HepG2 (cell line): ENCODE measurements at places on chromosomes 12 and 14.

DNA sequence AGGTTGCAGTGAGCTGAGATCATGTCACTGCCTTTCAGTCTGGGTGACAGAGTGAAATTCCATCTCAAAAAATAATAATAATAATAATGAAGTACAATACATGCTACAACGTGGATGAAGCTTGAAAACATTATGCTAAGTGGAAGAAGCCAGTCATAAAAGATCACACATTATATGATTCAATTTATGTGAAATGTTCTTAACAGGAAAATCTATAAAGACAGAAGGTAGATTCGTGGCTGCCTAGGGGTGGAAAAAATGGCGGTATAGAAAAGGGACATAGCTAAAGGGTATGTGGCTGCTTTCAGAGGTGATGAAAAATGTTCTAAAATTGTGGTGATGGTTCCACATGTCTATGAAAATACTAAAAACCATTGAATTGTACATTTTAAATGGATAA is 41.0 kb upstream of the AMIGO2 start:
- no peak for DNase-seq

- DNase-seq, result no peak
These were observed 9.4 kb downstream of the STON2 start for GRCh38 chr14:81390696-81391095.

GRCh38 chr14:101507836-101508150 is 53.5 kb upstream of the DIO3 start:
- no peak for DNase-seq

GRCh38 chr12:15527201-15528080 is 205.1 kb downstream of the PTPRO start:
- DNase-seq, result peak; percentile 28

DNA sequence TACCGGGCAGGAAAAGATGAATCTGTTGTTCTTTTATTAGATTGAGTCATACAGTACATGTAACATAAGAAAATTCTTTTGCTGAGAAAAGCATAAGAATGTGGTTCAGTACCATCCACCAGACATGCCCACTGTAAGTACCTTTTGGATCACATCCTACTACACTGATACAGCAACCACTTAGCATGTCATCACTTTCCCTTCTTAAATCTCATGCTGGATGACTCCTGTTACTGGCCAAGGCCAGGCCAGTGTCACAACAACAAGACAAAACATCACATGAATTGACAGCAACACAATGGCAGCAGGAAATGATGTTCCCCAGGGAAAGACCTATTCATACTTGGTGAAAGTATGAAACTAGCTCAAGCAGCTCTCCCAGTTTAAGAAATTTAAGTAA is 46.4 kb downstream of the STXBP6 start:
- no peak for DNase-seq

DNA sequence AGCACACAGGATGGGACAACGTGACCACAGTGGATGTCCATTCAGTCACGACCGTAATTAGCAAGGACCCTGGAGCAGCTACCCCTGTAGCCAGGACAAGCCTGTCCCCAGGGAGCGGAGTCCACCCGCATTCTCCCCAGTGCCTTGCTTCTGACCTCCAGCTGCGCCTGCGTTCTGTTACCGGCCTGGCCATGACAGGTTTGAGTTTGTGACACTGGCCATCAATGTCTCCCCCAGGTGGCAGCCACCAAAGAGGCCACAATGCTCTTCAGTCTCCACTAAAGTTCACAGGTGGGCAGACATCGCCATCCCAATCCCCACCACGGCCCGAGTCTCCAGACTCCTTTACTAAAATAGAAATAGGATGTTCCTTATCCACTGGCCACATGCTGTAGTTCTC is 96.7 kb downstream of the TMEM132D start:
- DNase-seq, result no peak

- no peak for DNase-seq
These were observed 21.7 kb downstream of the STYK1 start for GRCh38 chr12:10652192-10652591.

DNA sequence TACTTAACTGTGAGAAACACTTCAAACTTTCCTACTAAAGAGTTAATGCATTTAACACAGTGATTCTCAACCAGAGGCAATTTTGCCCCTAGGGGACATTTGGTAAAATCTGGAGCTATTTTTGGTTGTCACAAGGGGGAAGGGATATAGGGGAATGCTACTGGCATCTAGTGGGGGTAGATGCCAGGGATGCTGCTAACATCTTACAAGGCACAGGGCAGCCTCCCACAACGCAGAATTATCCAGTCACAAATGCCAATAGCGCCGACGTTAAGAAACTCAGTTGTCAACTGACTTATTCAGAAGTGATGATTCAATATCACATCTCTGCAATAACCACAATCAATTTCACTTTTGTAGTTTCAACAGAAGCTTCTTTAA is 2.0 kb downstream of the EEA1 start:
- DNase-seq, result peak; percentile 29

DNA sequence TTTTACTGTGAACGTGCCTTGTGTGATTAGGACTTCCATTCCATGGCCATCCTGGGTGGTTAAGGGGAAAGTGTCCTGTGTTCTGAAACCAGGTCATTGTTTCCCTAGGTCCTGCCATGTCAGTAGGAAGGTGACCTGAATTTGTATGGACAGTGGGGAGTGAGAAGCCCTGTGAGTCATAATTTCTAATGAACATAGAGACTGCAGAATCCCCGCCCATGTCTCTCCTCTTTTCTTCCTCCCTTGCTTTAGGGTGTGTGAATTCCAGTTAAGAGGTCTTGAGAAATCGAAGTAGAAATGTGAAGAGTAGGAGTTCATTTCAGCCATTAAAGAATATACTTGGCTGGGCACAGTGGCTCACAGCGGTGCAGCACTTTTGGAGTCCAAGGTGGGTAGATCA is 8.1 kb downstream of the TTC9 start:
- no peak for DNase-seq

DNA sequence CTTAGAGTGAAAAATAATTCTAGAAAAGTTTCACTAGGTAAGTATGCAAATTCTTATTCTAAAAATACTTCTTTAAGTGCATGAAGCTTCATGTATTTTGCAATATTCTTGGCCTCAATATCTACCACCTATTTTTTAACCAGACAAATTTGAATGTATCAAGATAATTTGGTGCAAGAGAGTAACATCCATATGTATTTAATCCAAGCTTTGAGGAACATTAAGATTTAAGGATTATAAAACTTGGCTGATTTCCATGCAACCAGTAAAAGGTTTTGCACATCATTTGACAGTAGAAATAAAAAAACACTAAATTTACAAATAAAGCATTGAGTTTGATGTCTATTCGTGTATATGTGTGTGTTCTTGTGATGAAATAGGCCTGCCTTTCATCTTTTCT is 7.7 kb downstream of the LUM start:
- DNase-seq, result no peak

DNA sequence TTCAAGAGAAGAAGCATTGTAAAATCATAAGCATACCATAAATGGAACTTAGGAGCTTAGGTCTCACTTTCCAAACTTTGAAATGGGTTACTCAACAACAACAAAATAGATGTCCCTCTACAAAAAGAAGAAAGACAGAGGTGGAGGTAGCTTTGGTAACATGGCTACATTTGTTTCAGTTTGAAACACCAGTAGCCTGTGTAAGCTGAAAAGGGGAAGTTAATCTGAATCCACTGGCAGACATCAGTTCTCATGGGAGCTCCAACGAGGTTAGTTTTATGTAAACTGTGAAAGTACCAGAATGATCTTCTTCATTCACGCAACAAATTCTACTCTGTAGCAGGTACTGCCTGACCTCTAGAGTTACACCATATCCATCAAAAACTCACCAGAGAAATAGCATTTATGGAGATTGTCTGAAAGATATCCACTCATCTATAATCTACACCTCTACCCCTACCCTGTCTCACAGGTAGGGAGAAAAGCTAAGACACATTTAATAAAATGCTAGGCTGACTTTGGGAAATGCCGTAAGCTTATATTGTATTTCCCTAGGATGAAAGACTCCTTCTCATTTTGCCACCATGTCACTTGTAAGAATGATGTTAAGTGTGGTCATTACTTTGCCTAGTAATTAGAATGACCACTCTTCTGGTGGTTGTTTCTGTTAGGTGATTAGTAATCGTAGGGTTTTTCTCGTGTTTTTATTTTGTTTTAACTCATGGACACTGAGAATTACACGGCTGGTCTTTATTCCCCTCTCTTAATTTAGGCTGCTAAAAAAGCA is 224.1 kb downstream of the ASCL1 start:
- DNase-seq, result no peak

DNA sequence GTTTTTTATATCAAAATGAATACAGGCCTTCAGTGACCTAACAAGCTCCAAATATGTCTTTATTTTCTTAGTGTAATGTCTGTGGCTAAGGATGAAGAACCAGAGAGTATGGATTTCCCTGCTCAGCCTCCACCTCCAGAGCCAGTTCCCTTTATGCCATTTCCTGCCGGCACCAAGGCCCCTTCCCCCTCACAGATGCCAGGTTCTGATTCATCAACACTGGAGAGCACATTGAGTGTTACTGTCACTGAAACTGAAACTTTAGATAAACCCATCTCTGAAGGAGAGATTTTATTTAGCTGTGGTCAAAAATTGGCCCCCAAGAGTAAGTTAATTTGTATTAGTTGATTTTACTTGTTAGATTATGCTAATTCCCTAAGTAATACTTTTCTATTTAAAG is 61.0 kb downstream of the KIAA0586 start:
- no peak for DNase-seq

GRCh38 chr12:117518594-117519270 is 157.3 kb upstream of the NOS1 start:
- peak; percentile 88 for DNase-seq

GRCh38 chr14:89773151-89773550 is 181.4 kb downstream of the EFCAB11 start:
- no peak for DNase-seq

GRCh38 chr12:64682572-64683277 is 72.4 kb downstream of the RASSF3 start:
- no peak for DNase-seq

DNA sequence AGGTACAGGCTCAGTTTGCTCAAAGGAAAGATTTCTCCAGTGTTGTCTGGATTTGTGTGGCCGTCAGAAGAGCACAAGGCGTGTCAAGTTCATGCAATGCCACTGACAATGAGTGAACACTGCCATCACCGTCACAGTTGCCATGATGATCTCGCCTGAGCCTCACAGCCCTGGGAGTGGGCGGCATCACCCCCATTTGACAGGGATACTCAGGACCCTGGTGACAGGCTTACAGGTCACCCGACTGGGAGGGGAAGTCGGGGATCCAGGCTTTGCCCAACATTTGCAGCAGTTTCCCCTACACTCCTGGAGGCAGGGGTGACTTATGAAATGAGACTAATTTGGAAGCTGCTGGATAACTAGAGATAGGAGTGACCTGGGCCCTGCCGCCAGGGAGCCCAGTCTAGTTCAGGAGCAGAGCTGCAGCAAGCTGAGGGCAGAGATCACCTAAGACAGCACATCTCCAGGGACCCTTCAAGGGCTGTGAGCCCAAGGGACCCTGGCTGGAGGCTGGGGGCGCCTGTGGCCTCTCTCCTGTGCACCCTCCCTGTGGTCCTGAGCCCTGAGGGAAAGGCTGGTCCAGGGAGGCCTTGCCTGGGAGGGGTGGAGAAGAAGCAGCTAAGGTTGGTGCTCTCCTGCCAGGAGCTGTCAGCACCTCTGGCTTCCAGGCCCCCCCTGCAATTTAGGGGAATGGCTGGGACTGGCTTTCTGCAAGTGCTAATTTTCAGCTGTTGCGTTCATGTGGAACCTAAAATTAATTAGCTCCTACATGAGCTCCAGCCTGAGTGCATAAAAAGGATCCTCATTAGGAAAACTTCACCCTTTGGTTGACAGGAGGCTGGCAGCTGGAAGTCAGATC is 32.4 kb upstream of the BEGAIN start:
- no peak for DNase-seq

DNA sequence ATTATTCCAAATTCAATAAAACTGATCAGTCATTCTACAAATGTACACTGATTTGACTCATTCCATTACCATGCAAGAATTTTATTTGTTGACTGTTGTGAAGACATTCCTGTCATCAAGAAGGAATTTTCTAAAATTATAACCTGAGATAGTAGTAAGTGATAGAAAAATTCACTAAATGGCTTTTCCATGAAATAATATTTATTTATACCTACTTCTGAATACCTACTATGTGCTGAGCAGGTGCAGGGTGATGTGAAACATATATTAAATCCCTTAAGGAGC is 841.7 kb downstream of the NRXN3 start:
- no peak for DNase-seq

DNA sequence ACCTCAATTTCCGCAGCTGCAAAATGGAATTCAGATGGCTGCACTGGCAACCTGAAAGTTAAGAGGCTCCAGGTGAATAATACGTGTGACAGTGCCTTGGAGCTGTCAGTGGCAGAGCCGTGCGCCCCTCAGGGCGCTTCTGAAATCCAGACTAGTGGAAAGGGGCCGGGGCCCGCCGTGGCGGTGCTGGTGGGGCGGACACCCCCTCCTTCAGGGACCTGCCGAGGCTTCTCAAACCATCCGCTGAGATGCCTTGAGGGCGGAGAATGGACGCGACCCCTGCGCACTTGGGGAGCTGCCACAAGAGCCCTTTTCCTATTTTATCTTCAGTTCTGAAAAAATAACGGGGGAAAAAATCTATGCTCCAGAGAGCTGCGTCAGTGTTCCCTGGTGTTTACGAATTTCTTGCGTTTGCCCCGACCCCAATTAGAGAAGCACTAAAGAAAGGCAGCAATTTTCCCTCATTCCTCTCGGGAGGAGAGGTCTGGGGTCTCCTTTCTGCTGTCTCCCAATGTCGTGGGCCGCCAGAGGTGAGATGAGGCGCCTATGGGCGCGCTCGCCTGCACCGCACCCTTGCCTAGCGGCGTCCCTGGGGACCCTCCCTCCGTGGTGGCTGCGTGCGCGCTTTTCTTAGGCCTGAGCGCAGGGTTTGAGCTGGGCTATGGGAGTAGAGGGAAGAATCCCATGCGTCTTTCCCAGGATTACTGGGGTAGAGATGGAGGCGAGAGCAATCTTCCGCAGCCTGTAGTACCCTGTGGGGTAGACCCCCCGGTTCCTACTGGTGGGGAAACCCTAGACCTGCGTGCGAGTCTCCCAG is 2.2 kb downstream of the NOS1 start:
- DNase-seq, result no peak

GRCh38 chr12:22759769-22760674 is 135.1 kb downstream of the ETNK1 start:
- DNase-seq, result no peak

GRCh38 chr12:1661553-1662335 is 29.1 kb upstream of the ADIPOR2 start:
- DNase-seq, result peak; percentile 81

DNA sequence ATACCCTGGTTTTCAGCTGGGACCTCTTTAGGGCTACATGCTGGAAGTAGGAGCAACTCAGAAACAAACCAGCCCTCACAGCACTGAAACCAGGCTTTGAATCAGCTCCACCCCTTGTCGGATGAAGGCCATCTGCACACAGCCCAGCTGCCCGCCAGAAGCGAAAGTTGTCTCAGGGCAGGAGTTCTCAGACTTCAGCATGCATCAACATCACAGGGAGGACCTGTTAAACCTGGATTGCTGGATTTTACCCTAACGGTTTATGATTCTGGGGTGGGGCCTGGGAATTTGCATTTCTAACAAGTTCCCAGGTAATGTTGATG is 10.9 kb downstream of the SYNDIG1L start:
- no peak for DNase-seq
